ENCODE measurements at places on chromosomes 11 and 22. TPM values are rescaled to one million over a fixed set of nuclear protein-coding genes. Genes with fewer than 3 reads are reported as not detected.

GRCh38 chr11:72724851-72725723 is 27.1 kb downstream of the ARAP1 start:
- peak overlapping the region; percentile 78 for H3K27ac ChIP-seq
- no peaks in the 10 kb centered on the region for H3K27me3 ChIP-seq
- H3K4me3 ChIP-seq, result no peak overlapping the region
- peaks cover 57% of the 10 kb centered on the region for H3K4me1 ChIP-seq

DNA sequence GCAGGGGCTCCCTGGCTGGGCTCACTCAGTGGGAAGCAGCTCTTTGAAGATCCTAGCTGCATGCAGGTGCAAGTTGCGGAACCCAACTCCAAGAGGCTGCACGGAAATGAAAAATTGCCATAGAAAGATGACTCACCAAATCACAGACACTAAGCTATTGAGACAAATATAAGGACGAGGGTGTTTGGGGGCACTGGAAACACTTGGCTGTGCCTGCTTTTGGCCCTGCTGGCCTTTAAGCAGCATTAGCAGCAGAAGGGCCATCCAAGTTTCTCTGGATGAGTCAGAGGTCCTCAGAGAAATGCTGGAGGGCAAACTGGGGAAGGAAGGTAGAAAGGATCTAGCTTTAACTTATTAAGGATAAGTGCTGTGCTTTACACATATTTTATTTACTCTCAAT is 282.3 kb downstream of the KIRREL3 start:
- peaks cover 2% of the 10 kb centered on the region for H3K27me3 ChIP-seq
- no peaks in the 10 kb centered on the region for H3K36me3 ChIP-seq
- H3K4me3 ChIP-seq, result no peak overlapping the region
- no peak for DNase-seq
- H3K27ac ChIP-seq, result no peak overlapping the region

UBQLNL gene
- total RNA-seq, result 0.18 TPM

GRCh38 chr11:6248248-6248647 is 9.4 kb downstream of the CNGA4 start:
- H3K27me3 ChIP-seq, result peaks cover 21% of the 10 kb centered on the region
- no peak overlapping the region for H3K27ac ChIP-seq
- H3K36me3 ChIP-seq, result no peaks in the 10 kb centered on the region
- DNase-seq, result no peak
- H3K4me3 ChIP-seq, result no peak overlapping the region
- no peaks in the 10 kb centered on the region for H3K4me1 ChIP-seq

KCNQ1 gene
- total RNA-seq, result 5.3 TPM

DNA sequence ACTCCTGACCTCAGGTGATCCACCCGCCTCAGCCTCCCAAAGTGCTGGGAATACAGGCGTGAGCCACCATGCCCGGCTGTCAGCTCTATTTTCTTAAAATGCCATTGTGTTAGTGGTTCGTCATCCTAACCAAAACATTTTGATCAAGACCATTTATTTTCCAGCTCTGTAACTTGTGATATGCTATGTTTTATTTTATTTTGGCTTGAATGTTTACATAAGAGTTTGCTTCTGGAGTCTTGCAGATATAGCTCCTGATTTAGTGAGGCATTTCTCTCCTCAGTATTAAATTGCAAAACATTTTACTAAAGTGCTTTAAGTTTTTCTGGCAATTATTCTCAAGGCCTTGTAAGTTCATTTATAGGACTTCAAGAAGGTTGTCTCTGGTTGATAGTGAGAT is 4.4 kb downstream of the EP300 start:
- no peak for DNase-seq
- peaks cover 61% of the 10 kb centered on the region for H3K4me1 ChIP-seq
- no peak overlapping the region for H3K4me3 ChIP-seq
- peaks cover 2% of the 10 kb centered on the region for H3K27me3 ChIP-seq
- no peak overlapping the region for H3K27ac ChIP-seq

GRCh38 chr11:95306801-95307200 is 75.8 kb upstream of the SESN3 start:
- H3K36me3 ChIP-seq, result no peaks in the 10 kb centered on the region
- DNase-seq, result no peak
- H3K27ac ChIP-seq, result no peak overlapping the region
- H3K4me1 ChIP-seq, result peaks cover 6% of the 10 kb centered on the region

- DNase-seq, result no peak
- H3K4me3 ChIP-seq, result no peak overlapping the region
- H3K4me1 ChIP-seq, result no peaks in the 10 kb centered on the region
- H3K27me3 ChIP-seq, result peaks cover 2% of the 10 kb centered on the region
- no peak overlapping the region for H3K27ac ChIP-seq
Measured at GRCh38 chr11:88579466-88579865, 241.9 kb upstream of the CTSC start.

DNA sequence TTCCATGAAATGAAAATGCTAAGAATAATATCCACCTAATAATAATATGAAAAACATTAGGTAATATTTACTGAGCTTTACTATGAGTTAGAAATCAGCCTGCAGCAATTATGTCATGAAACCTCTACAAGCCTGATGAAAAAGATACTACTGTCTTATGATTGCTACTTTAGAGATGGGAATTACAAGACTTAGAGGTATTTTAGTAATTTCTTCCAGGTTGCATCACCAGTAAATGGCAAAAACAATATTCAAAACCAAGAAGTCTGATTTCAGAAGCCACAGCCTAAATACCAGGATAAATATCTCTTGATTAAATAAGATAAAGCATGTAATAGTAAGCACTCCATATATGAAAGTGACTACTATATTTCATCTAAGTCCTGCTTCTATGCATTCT is 13.8 kb downstream of the OR5B21 start:
- no peaks in the 10 kb centered on the region for H3K36me3 ChIP-seq
- no peak overlapping the region for H3K4me3 ChIP-seq
- H3K27ac ChIP-seq, result no peak overlapping the region
- H3K27me3 ChIP-seq, result no peaks in the 10 kb centered on the region
- peaks cover 7% of the 10 kb centered on the region for H3K4me1 ChIP-seq
- no peak for DNase-seq

- no peaks in the 10 kb centered on the region for H3K4me1 ChIP-seq
- H3K27me3 ChIP-seq, result no peaks in the 10 kb centered on the region
- H3K4me3 ChIP-seq, result no peak overlapping the region
- H3K27ac ChIP-seq, result no peak overlapping the region
- no peak for DNase-seq
Measured at GRCh38 chr11:70307176-70307575, 36.7 kb downstream of the PPFIA1 start.

All from activated T-helper 1 cell treated with anti-CD3 and anti-CD28 coated beads, Interleukin-12 subunit alpha, Interleukin-12 subunit beta, Interleukin-2, Interleukin-4 antibody, amounts not matched to agents 30 ng/mL and 10 ng/mL and 1 ng/mL, durations not matched to agents 14 hours and 24 hours and 36 hours (primary cell).